ENCODE measurements at places on chromosomes 2 and 18.

GRCh38 chr2:234095301-234095700 lies 44.8 kb downstream of the SPP2 start:
- DNase-seq, result no peak

GRCh38 chr2:85748985-85749875 lies 4.6 kb upstream of the ATOH8 start:
- DNase-seq, result no peak

DNA sequence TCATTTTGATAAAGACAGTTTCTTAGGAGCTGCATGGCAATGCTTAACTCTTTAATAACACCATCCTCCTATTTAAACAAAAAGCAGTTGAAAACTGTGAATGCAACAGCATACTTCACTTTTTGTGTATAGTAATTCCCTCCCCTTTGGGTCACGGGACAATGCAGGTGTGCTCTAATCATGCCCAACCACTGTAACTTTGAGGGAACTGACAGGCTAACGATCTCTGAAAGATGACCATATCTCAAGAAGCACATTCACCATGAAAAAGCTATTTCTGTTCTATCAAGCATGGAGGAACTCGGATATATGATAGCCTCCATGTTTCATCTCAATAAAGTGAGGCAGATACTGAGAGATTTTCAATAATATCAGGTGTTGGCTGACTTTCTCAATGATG lies 81.1 kb upstream of the CD226 start:
- DNase-seq, result no peak

GRCh38 chr2:22694856-22695255 lies 690.1 kb upstream of the KLHL29 start:
- no peak for DNase-seq

GRCh38 chr2:18829251-18829902 lies 240.0 kb upstream of the NT5C1B start:
- peak; percentile 42 for DNase-seq

DNA sequence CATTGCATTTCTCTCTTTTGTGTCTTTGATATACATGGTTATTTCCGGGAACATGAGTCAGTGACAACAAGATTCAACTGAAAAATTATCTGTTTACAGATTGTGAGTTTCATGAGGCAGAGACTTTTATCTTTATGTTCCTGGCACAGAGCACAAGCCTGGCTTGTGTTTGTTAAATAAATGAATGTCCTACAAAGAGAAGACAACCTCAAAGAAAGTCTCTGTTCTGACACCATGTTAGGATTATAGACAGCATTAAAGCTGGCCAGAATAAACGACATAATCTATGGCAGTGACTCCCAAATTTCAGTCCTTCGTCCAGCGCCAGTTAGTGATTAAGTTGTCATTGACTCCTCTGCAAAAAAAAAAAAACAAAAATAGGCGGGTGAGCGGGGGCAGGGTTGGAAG lies 97.4 kb upstream of the DNAJC10 start:
- no peak for DNase-seq

- no peak for DNase-seq
Measured at GRCh38 chr2:70083344-70084156, 3.7 kb upstream of the PCBP1 start.

DNA sequence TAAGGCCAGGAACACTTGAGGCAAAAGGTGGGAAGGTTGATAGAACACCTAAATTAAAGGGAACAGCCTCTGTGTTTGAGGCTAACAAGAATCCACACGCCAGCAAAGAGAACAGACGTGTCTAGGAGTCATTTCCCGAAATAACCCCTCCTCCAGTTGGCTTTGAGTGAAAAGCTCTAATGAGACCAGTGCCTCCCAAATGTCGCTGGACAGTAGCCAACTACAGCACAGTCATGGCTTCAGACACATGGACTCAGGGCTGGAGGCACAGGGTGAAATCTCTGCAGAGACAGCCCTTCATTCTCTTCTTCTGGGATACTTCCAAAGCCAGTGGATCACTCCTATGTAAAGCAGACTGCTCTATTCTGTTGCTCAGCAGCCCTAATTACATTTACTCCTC lies 49.6 kb downstream of the SOWAHC start:
- DNase-seq, result peak; percentile 48

- no peak for DNase-seq
Measured at GRCh38 chr2:170092436-170093060, 85.4 kb upstream of the MYO3B start.

- no peak for DNase-seq
Measured at GRCh38 chr2:162379719-162380580, 36.0 kb downstream of the GCA start.

- no peak for DNase-seq
Measured at GRCh38 chr2:120269816-120270215, 17.2 kb downstream of the RALB start.

DNA sequence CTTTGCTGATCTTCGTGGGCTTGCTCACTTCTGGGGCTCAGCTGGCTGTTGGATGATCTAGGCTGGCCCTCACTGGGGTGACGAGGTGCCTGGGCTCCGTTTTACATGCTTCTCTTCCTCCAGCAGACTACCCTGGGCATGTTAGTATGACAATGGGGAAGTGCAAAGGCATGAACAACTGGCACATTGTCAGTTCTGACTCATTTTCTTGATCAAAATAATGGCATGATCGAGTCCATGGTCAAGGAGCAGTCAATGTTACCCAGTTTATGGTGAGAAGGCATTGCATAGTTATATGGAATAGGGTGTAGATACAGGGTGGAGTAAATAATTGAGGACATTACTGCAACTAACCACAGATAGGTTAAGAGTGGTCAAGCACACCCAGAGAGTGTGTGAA lies 10.0 kb upstream of the UPP2 start:
- no peak for DNase-seq

GRCh38 chr2:39127973-39128372 lies 7.1 kb upstream of the SOS1 start:
- DNase-seq, result no peak

DNA sequence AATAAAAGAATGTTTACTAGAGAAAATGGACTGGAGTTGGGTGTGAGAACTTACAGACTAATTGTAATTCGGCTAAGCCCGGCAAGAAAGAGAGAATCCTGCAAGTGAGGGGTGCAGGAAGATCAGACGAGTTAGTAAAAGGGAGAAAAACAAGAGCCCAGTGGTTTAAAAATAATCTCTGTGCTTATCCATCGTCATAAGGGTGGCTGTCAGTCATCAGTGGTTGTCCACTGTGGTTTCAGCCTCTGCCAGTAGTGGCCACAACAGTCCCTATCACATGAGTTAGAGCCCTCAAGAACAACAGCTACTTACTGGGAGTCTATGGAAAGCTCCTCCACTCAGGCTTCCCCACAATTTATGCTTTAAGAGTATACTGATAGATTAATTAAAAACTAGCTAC lies 239.8 kb downstream of the SETBP1 start:
- DNase-seq, result no peak

GRCh38 chr2:230068651-230069055 lies at the start of gene SLC16A14:
SLC16A14 (minus strand) TSS chr2:230068924; CDS start chr2:230059352, 9,572 bp downstream.
- no peak for DNase-seq

DNA sequence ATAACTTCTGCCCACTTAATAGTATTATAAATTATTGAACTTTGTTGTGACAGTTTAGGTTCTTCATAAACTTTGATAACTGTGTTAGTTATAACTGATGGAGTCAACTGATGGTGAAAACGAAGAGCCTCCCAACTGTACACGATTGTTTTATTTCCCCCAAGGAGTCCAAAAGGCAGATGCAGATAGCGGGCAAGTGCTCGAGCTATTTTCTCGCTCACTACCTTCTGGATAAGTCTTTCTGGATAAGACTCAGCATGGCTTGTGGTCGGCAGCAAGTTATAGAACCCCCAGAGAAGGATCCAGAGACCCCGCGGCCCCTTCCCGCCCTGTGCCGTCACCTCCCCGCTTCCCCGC lies 517 bp downstream of the GCFC2 start:
- no peak for DNase-seq

DNA sequence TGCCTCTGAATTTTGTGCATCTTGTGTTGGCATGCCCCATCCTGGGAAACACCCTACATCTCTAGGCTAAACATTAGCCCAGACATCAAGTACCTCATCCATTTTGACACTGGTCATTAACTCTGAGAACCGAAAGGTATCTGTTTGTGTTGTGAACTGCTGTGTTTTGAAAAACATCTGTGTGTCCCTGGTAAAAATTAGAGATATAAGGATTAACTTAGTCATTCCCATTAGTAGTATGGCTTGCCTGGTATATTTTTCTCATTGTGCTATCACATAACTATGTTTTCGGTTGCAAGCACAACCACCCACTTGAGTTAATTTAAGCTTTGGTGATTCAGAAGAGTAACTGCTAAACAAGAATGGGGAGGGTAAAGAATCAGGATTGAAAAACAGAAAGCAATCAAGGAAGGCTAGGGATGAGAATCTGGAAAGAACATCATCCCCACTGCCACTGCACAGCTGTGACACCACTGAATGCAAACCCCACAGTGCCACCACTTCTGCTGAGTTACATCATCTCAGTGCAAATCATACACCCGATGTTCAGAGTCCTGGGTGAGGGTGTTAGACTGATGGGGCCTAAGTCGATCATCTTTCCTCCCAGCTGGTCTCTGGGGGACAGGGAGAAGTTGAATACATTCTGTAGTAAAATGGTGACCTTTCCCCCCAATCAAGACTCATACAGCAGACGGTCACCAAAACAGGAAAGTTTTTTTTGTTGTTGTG lies 234.0 kb downstream of the EPHA4 start:
- no peak for DNase-seq

GRCh38 chr2:215711471-215712034 lies 275.7 kb upstream of the FN1 start:
- DNase-seq, result peak; percentile 32

- DNase-seq, result no peak
Measured at GRCh38 chr2:63651356-63651755, 62.6 kb downstream of the MDH1 start.

GRCh38 chr18:59725142-59725541 lies 27.9 kb upstream of the CCBE1 start:
- no peak for DNase-seq

GRCh38 chr2:233047206-233047605 lies 12.9 kb upstream of the INPP5D start:
- DNase-seq, result no peak

DNA sequence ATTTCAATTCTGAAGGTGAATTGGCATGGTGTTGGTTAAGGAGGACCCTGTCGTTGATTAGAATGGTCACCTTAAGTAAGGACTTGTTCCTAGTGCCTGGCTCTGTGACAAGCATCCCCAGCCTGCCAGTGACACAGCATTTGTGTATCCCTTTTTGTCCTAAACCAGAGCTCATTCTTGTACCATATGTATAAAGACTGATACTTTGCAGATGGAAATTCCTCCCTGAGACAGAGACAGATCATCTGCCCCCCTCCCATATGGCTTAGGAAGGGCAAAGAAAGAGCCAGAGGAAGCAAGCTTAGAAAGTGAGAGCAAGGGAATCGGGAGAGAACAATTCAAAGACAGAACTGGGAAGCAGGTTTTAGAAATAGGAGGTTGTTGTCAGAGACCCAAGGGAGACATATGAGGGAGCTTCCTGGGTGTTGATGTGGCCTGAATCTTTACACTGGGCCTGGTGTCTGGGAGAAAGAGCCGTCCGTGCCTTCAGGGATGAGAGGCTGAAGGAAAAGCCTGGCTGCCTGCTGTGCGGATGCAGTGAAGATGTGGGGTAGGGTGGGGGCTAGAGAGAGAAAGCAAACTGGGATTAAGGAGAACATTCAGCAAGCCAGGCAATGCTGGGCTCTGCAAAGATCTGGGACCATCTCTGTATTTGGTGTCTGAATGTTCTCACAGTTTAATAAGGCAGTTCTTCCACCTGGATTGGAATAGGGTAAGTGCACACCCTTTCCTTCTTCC lies 13.2 kb upstream of the CHRNA1 start:
- DNase-seq, result peak; percentile 51

DNA sequence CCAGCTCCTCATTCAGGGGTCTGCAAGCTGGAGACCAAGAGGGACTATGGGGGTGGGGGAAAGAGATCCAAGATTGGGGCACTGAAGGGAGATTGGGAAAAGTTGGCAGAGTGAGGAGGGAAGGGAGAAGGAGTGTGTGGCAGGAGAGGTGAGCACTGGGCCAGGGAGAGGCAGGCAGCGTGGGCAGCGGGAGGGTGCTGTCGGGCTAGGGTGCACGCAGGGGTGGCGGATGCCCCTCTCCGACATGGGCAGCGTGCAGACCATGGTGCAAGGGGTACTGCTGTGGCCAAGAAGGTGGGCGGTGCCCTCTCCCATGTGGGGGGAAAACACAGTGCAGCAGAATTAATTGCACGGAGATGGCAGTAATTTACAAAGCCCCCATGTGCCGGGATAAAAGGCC lies 74.1 kb downstream of the CELF4 start:
- no peak for DNase-seq

DNA sequence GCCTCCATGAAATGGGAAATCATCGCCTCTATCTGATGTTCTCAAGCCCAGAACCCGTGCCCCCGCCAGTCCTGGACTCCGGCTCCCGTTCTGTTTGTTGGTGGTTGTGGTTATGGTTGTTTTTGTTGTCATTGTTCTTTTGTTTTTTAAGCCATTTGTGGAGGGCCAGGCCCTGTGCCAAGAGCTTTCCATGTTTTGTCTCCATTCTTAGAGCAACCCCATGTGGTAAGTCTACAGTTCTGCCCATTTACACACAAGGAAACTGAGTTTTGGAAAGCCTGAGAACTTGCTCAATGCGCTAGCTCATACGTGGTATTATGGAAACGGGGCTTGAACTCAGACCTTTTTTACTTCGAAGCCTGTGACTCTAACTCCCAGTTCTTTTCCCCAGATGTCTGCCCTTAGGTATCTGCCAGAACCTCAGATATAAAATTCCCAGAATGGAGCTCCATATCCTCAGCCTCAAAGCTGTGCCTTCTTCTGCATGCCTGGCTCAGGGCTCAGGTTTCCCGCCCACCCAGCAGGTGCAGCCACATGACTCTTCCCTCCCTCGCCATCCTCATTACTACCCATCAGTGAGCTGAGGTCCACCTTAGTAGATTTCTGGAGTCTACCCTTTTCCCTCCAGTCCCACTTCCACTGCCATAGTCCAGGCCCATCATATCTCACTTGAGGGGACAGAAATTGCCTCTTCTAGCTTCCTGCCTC lies 194.1 kb downstream of the KLHL29 start:
- no peak for DNase-seq

DNA sequence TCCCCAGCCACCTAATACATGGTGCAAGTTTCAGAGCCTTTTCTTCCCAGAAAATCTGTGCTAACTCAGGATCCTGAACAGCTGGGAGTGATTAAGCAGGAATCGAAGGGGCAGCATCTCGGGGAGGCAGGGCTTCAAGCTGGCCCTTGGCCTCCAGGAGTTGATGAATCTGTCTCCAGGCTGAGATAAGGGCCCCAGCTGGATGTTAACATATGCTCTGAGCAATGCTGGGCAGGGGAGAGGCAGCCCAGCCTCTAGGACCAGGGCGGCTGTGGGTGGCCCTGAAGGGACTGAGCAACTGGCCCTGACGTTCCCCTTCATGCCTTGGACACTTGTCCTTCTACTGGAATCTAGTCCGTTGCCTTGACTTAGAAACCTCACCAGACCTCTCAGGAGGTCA lies 84.1 kb upstream of the EPC2 start:
- no peak for DNase-seq

- no peak for DNase-seq
Measured at GRCh38 chr2:7977981-7978380, 703.9 kb upstream of the ID2 start.

All from GM04504 (cell line).